ENCODE measurements at places on chromosomes 6 and 20.

GRCh38 chr6:912871-913835 lies 220.2 kb upstream of the EXOC2 start:
- H3K36me3 ChIP-seq: no peaks in the 10 kb centered on the region
- H3K27me3 ChIP-seq: peaks cover 22% of the 10 kb centered on the region
- no peak for DNase-seq

DNA sequence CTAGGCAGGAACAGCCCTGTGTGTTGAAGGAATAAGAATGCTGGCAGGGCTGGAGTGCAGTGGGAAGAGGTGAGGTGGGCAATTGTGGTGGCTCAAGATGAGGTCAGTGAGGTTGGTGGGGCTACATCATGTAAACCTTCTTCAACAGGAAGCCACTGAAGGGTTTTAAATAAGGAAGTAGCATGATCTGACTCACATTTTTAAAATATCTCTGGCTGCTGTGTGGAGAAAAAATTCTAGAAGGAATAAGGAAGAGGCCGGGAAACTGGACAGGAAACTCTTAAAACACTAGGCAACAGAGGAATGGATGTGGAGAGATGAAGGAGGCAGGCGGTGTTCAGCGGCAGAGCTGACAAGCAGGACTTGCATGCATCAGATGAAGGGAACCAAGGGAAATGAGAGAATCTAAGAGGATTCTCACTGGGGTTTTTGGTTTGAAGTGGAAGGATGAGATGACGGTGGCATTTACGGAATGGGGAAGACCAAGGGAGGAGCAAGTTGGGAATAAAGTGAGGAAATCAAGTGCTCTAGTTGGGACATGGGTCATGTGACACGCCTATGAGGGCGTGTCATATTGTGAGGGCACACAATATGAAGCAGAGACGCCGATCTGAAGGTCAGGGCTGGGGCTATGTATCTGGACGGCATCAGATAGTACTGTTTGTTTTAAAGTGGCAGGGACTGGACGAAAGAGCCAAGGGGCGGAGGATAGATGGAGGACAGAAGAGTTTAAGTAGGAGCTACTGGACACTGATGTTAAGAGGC lies 18.2 kb downstream of the TMEM242 start:
- no peak for DNase-seq
- no peak overlapping the region for H3K4me3 ChIP-seq
- peaks cover 2% of the 10 kb centered on the region for H3K4me1 ChIP-seq
- peaks cover 5% of the 10 kb centered on the region for H3K36me3 ChIP-seq
- H3K27ac ChIP-seq: no peak overlapping the region

- H3K36me3 ChIP-seq: peaks cover 45% of the 10 kb centered on the region
- peak overlapping the region; percentile 51 for H3K27ac ChIP-seq
- peaks cover 36% of the 10 kb centered on the region for H3K4me1 ChIP-seq
- DNase-seq: no peak
- H3K4me3 ChIP-seq: no peak overlapping the region
- no peaks in the 10 kb centered on the region for H3K27me3 ChIP-seq
These were observed 23.0 kb downstream of the MAP1LC3A start for GRCh38 chr20:34581341-34582184.

DNA sequence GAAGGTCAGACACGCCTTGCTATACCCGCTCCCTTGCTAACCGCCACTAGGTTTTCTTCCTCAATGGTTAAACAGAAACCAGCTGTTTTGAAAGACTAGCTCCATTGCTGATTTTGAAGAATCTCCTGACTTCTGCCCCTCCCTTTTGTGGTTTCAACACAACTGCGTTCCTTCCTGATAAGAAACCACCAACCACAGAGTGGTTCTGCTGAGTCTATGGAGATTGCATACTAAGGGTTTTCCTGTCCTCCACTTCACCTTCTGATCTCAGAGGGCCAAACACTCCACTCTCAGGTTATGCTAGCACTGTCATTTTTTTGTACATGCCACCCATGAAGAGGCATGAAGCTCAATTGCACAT lies 207.9 kb downstream of the MYLK4 start:
- peaks cover 11% of the 10 kb centered on the region for H3K4me1 ChIP-seq
- DNase-seq: no peak
- no peak overlapping the region for H3K27ac ChIP-seq

DNA sequence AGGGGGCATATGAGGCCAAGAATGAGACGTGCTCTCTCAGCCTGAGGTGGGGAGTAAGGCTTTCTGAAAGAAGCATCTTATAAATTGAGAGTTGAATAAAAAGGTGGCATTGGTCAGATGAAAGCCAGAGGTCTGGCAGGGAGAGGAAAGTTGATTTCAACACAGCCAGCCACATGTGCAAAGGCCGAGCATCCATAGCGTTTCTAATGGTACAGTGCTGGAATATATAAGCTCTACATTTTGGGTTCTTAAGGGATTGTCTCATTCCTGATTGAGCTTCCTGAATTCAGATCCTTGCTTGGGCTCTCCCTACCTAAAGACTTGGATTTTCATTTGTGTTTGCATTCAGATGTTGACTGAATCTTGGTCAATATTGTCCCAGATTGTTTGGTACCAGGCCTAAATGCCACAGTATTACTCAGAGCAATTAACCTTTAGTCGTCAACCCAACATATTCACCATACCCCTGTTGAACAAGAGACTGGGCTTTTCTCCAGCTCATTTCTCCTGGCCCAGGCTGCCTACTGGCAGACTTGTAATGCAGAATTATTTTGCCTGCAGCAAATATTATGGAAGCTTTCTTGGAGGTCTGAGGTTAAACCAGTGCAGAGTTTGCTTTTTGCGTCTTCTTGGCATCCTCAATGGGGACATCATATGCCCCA lies 14.5 kb upstream of the BCAS1 start:
- no peak for DNase-seq
- peaks cover 23% of the 10 kb centered on the region for H3K4me1 ChIP-seq
- H3K27ac ChIP-seq: no peak overlapping the region
- H3K27me3 ChIP-seq: no peaks in the 10 kb centered on the region

DNA sequence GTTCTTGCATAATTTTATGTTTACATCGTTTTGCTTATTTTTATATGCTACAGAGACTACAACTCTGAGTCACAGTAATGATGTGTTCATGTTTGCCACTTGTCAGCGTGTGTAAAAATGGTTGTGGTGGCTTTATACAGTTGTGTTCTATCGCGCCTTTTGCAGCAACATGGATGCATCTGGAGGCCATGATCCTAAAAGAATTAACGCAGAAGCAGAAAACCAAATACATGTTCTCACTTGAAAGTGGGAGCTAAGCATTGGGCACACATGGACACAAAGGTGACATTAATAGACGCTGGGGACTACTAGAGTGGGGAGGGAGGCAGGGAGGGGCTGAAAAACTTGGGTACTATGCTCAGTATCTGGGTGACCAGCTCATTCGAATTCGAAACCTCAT lies 996 bp upstream of the SEC23B start:
- peak overlapping the region; percentile 100 for H3K27ac ChIP-seq
- H3K4me1 ChIP-seq: peaks cover 36% of the 10 kb centered on the region
- peak overlapping the region; percentile 100 for H3K4me3 ChIP-seq
- no peak for DNase-seq
- peaks cover 36% of the 10 kb centered on the region for H3K36me3 ChIP-seq
- H3K27me3 ChIP-seq: peaks cover 9% of the 10 kb centered on the region

DNA sequence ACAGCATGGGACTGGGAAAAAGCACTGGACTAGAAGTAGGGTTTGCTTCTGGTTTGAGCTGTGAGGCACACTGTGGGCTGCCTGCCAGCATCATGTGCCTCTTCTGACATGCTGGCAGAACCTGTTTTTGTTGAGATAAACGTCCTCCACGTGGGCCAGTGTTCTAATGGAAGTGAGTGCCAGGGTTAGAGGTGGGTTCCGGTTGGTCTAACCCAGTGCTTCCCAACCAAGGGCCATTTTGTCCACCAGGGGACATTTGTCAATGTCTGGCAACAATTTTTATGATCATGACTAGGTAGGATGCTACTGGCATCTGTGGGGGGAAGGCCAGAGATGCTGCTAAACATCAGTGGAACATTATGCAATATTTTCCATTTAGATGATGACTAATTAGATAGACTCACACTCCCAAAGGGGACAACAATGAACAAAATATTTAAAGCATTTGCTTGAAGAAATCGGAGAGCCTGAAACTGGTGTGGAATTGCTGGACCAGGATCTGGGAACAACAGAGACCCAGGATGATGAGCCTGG lies 7.8 kb upstream of the APMAP start:
- no peak overlapping the region for H3K4me3 ChIP-seq
- H3K4me1 ChIP-seq: peaks cover 2% of the 10 kb centered on the region
- no peak overlapping the region for H3K27ac ChIP-seq
- H3K36me3 ChIP-seq: peaks cover 30% of the 10 kb centered on the region
- no peaks in the 10 kb centered on the region for H3K27me3 ChIP-seq

GRCh38 chr6:34638834-34639736 lies 57.5 kb downstream of the ILRUN start:
- DNase-seq: no peak
- H3K36me3 ChIP-seq: peaks cover 32% of the 10 kb centered on the region
- H3K27ac ChIP-seq: peak overlapping the region; percentile 86
- peaks cover 38% of the 10 kb centered on the region for H3K4me1 ChIP-seq

- no peaks in the 10 kb centered on the region for H3K27me3 ChIP-seq
- DNase-seq: no peak
- H3K4me3 ChIP-seq: no peak overlapping the region
These were observed 55.2 kb upstream of the RNF24 start for GRCh38 chr20:4070323-4071177.

- peaks cover 3% of the 10 kb centered on the region for H3K4me1 ChIP-seq
- no peaks in the 10 kb centered on the region for H3K27me3 ChIP-seq
- H3K27ac ChIP-seq: no peak overlapping the region
These were observed 156.1 kb upstream of the CITED2 start for GRCh38 chr6:139530561-139530960.

DNA sequence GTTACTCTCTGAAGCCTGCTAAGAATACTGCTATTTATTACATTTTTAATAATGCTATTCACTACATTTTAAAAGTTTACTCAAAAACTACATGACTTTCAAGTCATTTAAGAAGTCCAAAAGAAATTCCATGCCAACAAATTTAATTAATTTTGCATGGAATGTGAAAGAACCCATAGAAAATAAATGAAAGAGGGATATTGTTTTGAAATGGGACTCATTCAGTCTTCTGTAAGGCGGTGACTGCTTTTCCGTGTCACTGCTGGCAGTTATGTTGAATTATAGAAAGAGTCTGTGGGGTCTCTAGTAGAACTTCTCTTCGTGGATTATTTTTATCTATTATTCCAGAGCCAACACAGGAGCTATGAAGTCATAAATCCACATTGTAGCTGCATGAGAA lies 211.2 kb downstream of the LAMA2 start:
- no peak overlapping the region for H3K27ac ChIP-seq
- H3K36me3 ChIP-seq: no peaks in the 10 kb centered on the region
- H3K4me3 ChIP-seq: no peak overlapping the region
- H3K27me3 ChIP-seq: no peaks in the 10 kb centered on the region
- H3K4me1 ChIP-seq: no peaks in the 10 kb centered on the region
- DNase-seq: no peak

- H3K4me3 ChIP-seq: no peak overlapping the region
- H3K36me3 ChIP-seq: no peaks in the 10 kb centered on the region
- DNase-seq: no peak
- no peak overlapping the region for H3K27ac ChIP-seq
- H3K27me3 ChIP-seq: no peaks in the 10 kb centered on the region
These were observed 54.0 kb upstream of the CCN2 start for GRCh38 chr6:132005178-132005577.

GRCh38 chr6:124661097-124661661 lies 301.1 kb upstream of the RNF217 start:
- no peaks in the 10 kb centered on the region for H3K27me3 ChIP-seq
- no peaks in the 10 kb centered on the region for H3K36me3 ChIP-seq
- H3K4me1 ChIP-seq: no peaks in the 10 kb centered on the region
- no peak overlapping the region for H3K27ac ChIP-seq
- no peak overlapping the region for H3K4me3 ChIP-seq
- DNase-seq: no peak

- H3K36me3 ChIP-seq: no peaks in the 10 kb centered on the region
- peaks cover 3% of the 10 kb centered on the region for H3K27me3 ChIP-seq
- H3K4me3 ChIP-seq: peak overlapping the region; percentile 17
- no peak for DNase-seq
These were observed 182.4 kb downstream of the TSHZ2 start for GRCh38 chr20:53154540-53154939.

GRCh38 chr6:52566201-52566600 lies 10.7 kb downstream of the TRAM2 start:
- H3K4me3 ChIP-seq: no peak overlapping the region
- no peak overlapping the region for H3K27ac ChIP-seq
- H3K27me3 ChIP-seq: no peaks in the 10 kb centered on the region
- peaks cover 2% of the 10 kb centered on the region for H3K36me3 ChIP-seq

Measured in activated B cell treated with CpG ODN at 0.5 μM for 24 hours (primary cell).